ENCODE measurements at places on chromosomes 11 and 22. TPM values are rescaled to one million over a fixed set of nuclear protein-coding genes. Genes with fewer than 3 reads are reported as not detected.

- DNase-seq: peak; percentile 36
Observed at GRCh38 chr11:96486890-96487611, 97.2 kb downstream of the JRKL start.

IGSF22 gene
- not detected for polyA plus RNA-seq

GRCh38 chr11:11265994-11266606 lies 87.0 kb downstream of the CSNK2A3 start:
- DNase-seq: no peak

KIF18A gene
- 14.2 TPM for polyA plus RNA-seq

OR4C46 gene
- polyA plus RNA-seq: not detected

- peak; percentile 61 for DNase-seq
Observed at GRCh38 chr22:28029201-28029948, 110.3 kb upstream of the PITPNB start.

DNA sequence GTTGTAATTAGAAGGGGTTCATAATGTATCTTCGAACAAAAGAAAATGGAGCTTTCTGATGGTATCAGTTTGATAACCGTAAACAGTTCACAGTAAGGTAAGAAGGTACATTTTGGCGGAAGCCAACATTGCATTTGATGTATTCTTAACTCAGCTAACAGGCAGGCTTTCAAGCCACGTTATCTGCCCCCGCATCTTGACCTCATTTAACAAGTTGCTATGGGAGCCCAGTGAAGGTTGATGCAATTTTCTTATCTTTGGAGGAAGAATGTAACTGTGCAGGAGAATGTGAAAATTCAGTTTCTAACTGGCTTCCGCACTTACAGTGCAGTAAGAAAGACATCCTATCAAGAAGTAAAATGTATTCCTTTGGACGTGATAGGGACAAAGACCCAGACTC lies 110.6 kb downstream of the ETS1 start:
- no peak for DNase-seq

FOLR3 gene
- polyA plus RNA-seq: 1.4 TPM

GRCh38 chr11:64894070-64894811 lies 15.8 kb upstream of the EHD1 start:
- peak; percentile 69 for DNase-seq

NXPE4 gene
- polyA plus RNA-seq: not detected

DNA sequence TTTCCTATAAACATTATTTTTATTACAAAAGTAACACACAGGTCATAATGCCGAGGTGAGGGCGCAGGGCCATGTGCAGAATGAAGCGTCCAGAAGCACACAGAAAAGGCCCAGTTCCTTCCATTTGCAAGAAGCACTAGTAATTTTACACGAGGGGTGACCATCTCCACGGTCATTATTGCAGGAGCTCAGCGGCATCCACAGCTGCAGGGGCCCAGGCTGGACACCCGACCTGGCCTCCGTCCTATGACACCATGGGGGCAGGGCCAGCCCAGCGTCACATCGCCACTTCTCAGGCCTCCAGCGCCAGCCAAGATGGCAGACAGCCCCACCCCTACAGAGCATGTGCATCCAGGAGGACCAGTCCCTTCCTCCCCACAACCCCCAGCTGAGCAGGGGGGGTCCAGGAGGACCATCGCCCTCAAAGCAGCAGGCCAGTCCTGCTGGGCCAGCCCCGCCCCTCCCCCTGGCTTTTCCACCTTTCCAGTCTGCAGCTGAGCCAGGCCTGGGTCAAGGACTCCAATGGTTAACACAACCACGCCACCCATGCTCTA lies 3.5 kb downstream of the IGF2 start:
- no peak for DNase-seq

DNA sequence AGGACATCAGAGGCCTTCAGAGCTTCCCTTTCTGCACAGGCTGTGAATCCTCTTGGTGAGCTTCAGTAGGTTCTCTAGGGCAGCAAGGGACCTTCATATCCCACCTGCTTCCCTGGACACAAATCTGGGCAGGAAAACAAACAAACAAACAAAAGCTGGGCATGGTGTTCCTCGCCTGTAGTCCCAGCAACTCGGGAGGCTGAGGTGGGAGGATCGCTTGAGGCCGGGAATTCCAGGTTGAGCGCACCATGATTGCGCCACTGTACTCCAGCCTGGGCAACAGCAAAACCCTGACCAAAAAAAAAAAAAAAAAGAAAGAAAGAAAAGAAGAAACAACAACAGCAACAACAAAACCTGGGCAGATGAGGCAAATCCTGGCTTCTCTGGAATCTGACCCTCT lies 92.9 kb downstream of the CEP164 start:
- DNase-seq: no peak

CRYAB gene
- polyA plus RNA-seq: 30.0 TPM

ZNRD2 gene
- 32.0 TPM for polyA plus RNA-seq

DNA sequence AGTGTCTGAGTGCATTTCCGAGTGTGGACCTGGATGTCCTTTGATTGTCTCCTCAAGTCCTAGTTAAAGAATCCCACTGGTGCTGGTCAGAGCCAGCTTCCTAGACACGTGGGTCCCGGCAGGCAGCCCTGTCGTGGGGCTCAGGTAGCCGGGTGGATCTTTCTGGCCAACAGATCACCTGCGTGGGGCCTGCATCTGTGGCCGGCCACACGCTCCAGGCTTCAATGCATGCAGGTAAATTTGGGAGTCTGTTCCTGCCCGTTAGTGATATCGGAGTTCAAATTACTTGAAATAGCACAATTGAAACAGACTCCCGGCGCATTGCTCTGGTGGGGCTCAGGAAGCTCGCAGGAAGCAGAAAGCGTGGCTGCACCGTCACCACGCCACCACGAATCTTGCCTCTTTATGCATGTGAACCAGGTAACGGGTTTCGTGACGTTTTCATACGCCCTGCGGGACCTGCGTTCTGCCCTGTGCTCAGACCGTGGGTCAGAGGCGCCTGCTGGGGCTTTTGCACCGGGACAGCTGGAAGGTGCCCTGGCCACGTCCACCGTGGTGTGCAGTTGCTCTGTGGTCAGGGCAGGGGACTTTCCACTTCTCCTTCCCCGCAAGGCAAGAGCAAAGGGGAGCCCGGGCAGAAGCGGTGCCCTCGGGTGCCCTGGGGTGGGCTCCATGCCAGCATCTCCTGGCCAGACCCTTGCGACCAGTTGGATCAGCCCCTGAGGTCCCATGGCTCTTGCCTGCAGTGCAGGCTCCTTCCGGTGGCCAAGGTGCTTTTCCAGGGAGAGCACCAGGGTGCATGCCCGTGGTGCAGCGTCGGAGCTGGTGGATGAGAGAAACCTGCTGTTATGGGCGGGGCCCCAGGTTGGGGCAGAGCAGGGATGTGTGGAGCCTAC lies 803.5 kb downstream of the BRD1 start:
- no peak for DNase-seq

CASTOR1 gene
- polyA plus RNA-seq: 2.7 TPM

- DNase-seq: no peak
Observed at GRCh38 chr11:72702096-72702495, 27.9 kb upstream of the PDE2A start.

CPT1A gene
- 29.5 TPM for polyA plus RNA-seq

- no peak for DNase-seq
Observed at GRCh38 chr11:70402016-70402415, 3.7 kb downstream of the CTTN start.

- DNase-seq: no peak
Observed at GRCh38 chr22:26589367-26589844, 526 bp downstream of the TPST2 start.

BIRC2 gene
- 45.4 TPM for polyA plus RNA-seq

- peak; percentile 62 for DNase-seq
Observed at GRCh38 chr11:26201411-26201810, 130.5 kb upstream of the ANO3 start.

DNA sequence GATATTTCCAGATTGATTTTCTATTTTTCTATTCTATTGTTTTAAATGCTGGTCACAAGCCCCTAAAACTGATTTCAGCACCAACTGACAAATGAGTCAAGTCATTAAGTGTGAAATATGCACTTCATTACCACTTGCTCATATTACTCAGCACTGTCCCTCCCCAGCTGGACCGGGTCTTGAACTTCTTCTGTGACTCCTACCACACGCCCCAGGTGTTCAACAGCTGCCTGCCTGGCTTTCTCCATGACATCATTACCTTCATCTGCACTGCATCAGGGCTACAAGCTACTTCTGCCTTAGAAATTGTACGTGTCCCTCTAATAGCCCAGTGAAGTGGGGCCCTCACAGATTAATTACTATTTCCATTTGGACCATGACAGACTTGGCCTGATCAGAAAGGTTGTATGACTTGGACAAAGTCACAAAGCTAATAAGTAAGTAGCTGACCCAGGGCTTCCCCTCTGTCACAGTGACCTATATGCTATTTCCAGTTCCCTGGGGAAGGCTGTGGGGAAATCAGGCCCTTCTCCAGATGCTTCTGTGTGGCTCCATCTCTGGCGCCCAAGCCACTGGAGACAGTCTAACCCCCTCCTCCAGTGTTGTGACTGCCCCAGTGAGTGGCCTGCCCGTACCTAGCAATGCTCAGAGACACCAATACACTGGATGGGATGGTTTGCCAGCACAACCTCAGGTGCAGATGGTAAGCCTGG lies 18.1 kb downstream of the TBC1D10A start:
- DNase-seq: peak; percentile 81

UPK3A gene
- polyA plus RNA-seq: not detected

PRR33 gene
- not detected for polyA plus RNA-seq

GRCh38 chr11:77821349-77821851 lies 456 bp downstream of the AAMDC start:
- peak; percentile 46 for DNase-seq

CFL1 gene
- 1,603 TPM for polyA plus RNA-seq

- no peak for DNase-seq
Observed at GRCh38 chr22:20212754-20213699, 55.1 kb downstream of the RTN4R start.

DNA sequence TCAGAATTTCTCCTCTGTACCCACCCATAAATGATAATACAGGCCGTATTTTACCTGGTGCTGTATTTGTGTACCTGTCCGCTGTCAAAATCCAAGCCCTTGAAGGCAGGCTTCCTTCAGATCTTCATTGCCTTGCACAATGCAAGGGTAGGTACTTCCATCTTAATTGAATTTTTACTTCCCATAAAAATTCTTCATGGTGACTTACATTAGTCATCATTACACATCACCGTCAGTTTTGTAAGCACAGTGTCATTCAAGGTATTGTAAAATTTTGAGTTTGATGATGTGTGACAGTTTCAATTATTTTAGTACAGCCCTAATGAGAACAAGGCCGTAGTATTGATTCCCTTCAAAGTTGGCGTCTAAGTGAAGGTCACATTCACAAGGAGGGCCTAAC lies 770 bp upstream of the TSG101 start:
- DNase-seq: peak; percentile 27

Data from fibroblast of lung (primary cell).